Endothelial cell of umbilical vein (primary cell): ENCODE measurements at places on chromosomes 11 and 22. TPM values are rescaled to one million over a fixed set of nuclear protein-coding genes. Genes with fewer than 3 reads are reported as not detected.
A peak's percentile ranks its signal among the peaks of the same experiment; 100 is the strongest.

- no peak for DNase-seq
Measured at GRCh38 chr11:559712-560304, 730 bp downstream of the LMNTD2 start.

GRCh38 chr11:31973172-31973571 is 117.7 kb upstream of the RCN1 start:
- DNase-seq = no peak

- peak; percentile 55 for DNase-seq
Measured at GRCh38 chr11:65225279-65226102, 36.3 kb upstream of the POLA2 start.

The OR52H1 gene
- polyA plus RNA-seq = 0.30 and 0.33 TPM in 2 replicates

DNA sequence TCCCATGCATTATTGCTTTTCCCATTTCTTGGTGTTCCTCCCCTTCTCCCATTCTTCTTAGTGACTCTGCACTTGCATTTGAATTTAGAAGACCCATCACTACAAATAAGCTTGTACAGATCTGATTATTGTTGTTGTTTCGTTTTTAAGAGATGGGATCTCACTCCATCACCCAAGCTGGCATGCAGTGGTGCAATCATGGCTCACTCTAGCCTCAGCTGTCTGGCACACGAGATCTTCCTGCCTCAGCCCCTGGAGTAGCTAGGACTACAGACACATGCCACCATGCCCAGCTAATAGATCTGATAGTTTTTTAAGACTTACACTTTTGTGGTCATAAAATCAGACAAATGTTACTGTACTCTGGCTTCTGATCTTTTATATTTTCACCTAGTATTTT is 252.1 kb downstream of the DDX10 start:
- DNase-seq = no peak

The CHADL gene
- 1.1 and 2.1 TPM in 2 replicates for polyA plus RNA-seq

The WT1 gene
- not detected in 2 replicates for polyA plus RNA-seq

The C11orf87 gene
- not detected in 2 replicates for polyA plus RNA-seq

The H19 gene
- polyA plus RNA-seq = 0.21 and 0.68 TPM in 2 replicates

The AIFM3 gene
- polyA plus RNA-seq = 0.11 and 0.15 TPM in 2 replicates

DNA sequence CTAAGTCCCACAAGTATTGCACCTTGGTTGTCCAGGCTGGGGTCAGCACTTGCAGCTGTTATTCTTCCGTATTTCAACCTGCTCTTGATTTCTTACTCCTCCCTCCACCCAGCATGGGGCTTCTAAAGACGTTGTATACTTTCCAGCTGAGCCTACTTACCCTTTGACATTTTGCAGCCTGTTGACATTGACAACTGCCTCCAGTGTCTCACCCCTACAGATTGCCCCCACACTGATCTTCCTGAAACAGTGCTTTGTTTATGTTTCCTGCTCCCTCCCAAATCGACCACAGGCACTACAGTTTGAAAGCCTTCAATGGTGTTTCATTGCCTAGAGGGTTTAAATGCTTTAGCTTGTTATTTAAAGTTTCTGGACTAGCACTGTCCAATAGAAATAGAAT is 56.6 kb downstream of the FAM83F start:
- DNase-seq = no peak

- peak; percentile 59 for DNase-seq
Measured at GRCh38 chr22:17639247-17639741, 737 bp downstream of the BCL2L13 start.

The SERHL2 gene
- 2.0 and 2.3 TPM in 2 replicates for polyA plus RNA-seq

DNA sequence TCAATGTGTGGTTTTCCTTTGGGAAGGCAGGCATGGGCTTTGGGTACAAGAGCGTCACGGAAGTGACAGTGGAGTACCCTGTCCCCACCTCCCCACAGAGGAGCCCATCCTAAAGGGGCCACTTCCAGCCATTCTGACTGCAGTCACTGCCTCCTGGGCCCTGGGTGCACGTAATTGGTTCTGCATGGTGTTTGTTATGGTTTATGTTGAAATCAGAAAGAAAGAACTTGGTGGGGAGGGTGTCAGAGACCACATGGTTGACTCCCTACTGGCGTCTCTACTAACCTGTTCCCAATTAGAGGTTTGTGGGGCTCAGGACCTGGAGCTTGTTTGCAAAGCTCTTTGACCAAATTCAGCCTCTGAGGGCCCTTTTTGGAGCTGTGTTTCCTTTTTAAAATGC is 40.8 kb downstream of the RIBC2 start:
- DNase-seq = no peak

The STIP1 gene
- polyA plus RNA-seq = 91.9 and 117 TPM in 2 replicates

The DSCAML1 gene
- not detected in 2 replicates for polyA plus RNA-seq

GRCh38 chr11:86275493-86276370 is 26.3 kb upstream of the HIKESHI start:
- DNase-seq = no peak

DNA sequence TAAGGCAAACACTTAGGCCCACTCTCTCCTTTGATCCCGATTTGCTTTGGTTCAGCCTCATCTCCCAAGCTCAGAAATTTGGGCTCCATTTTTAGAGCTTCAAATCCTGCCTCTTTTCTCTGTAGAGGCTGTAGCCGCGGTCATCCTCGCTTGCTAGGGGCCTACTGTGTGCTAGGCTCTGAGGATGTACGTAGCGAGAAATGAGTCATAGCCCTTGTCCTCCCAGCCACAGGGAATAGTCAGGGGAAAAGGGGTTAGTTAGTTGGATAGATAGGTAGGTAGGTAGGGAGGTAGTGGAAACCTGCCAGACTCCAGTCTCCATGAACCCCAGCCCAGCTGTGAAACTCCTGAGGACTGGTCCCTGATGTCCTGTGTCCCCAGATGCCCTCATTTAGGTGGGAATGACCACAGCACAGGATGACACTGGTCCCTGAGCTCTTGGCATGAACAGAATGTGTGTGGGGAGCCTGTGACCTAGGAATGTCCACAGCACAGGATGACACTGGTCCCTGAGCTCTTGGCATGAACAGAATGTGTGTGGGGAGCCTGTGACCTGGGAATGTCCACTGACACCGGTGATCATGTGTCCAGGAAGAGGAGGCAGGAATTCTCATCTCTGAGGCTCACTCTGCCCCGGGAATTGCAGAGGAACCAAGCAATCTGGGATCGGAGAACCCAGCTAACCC is 21.4 kb upstream of the HMOX1 start:
- no peak for DNase-seq

- peak; percentile 68 for DNase-seq
Measured at GRCh38 chr22:27139935-27140511, 482.6 kb downstream of the MIAT start.

DNA sequence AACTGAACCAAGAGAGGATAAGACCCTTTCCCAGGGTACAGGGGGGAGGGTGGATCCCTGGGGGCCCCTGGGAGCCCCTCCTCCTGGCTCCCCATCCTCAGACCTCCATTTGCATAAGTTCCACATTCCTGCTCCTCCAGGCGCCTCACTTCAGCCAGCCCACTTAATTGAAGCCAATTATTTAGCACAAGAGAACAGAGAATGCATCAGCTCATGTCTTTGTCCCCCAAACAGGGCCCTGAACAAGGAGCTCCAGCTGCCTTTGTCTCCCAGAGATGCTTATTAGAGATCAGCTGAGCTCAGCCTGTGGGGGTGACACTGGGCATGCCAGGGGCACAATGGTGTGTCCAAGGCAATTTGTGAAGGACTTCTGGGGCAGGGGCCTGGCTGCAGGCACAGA is 89.9 kb upstream of the PRDM11 start:
- DNase-seq = no peak

- no peak for DNase-seq
Measured at GRCh38 chr11:69648679-69649575, 8.0 kb downstream of the CCND1 start.

GRCh38 chr11:8698917-8699441 is 16.4 kb downstream of the RPL27A start:
- DNase-seq = no peak

GRCh38 chr11:35029979-35030682 is 108.8 kb upstream of the CD44 start:
- no peak for DNase-seq

GRCh38 chr11:65357856-65358356 is 3.4 kb downstream of the TIGD3 start:
- no peak for DNase-seq

The ISX gene
- not detected in 2 replicates for polyA plus RNA-seq

- DNase-seq = no peak
Measured at GRCh38 chr22:45216133-45217003, 24.3 kb downstream of the KIAA0930 start.

The MPEG1 gene
- not detected in 2 replicates for polyA plus RNA-seq

The CD3E gene
- polyA plus RNA-seq = not detected in 2 replicates

DNA sequence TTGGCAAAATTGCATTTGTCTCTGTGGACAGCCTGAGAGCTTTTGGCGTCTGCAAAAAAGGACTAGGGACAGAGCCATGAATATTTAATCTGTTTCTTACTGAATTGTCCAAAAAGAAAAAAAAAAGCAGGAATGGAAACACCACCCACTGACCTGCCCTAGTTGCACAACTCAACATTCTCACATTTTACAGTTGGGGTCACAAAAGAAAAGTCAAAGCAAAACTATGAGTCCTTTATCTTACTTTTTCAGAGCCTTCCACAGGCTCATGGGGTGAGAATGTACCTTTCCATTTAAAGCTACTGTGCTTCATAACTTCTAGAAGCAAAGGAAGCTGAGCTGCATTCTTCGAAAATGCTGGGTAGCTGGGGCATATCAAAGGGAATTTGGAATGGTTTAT is 225.7 kb downstream of the FAM76B start:
- DNase-seq = no peak
